ENCODE measurements at places on chromosomes 12 and 14. TPM values are rescaled to one million over a fixed set of nuclear protein-coding genes. Genes with fewer than 3 reads are reported as not detected.
A peak's percentile ranks its signal among the peaks of the same experiment; 100 is the strongest.

DNA sequence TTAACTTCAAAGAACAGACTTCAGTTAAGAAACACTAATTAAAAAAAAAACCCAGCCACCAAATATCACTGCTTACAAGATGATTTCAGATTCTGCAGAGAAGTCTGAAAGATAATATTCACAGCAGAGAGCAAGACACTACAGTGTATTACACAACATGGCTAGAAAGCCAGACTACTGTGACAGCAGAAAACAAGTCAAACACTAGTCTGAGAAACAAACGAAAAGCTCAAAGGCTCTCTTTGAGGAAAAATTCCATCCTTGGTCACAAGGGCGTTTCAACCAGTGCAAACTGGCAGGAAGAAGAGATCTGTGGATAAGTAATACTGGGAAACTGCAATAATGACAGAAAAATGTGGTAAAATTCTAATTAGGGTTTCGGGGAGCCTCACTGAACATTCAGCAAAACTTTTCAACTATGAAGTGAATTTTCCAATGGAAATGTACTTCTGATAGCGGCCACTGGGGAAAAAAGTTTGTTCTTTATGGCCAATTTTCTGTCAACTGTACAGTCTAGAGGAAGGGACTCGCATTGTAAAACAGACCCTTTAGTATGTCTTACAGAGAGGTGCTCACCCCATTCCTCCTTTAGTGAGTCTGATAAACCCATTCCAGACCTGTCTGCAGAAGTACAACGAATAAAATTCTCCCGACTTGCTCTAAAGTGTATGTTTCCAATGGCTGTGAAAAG is 50.4 kb downstream of the ACADS start:
- no peak for DNase-seq

The SMCO2 gene
- not detected for total RNA-seq

- no peak for DNase-seq
Observed at GRCh38 chr12:124795081-124795948, 68.3 kb downstream of the SCARB1 start.

- no peak for DNase-seq
Observed at GRCh38 chr12:50637870-50638481, 125.9 kb upstream of the ATF1 start.

The HSPA2 gene
- total RNA-seq: 23.9 TPM

- DNase-seq: no peak
Observed at GRCh38 chr12:19778797-19779196, 339.5 kb downstream of the AEBP2 start.

The TUNAR gene
- total RNA-seq: 16.2 TPM

The LALBA gene
- not detected for total RNA-seq

DNA sequence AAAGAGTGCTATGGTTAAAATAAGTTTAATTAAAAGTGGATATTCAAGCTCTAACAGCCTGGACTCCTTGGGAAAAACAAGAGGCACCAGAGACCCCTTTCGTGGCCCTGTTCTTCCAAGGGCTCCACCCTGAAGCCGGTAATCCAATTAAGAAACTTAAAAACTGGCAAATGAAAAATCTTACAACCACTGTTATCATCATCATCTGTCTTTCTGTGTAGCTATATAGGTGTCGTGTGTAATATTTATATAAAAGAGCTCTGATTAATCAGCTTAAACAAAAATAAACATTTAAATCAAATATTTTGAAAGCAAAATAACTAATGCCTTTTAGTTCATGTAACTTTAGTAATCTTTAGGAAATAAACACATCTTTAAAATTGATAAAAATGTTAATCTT is 4.5 kb downstream of the ATF1 start:
- DNase-seq: no peak

The PLEKHG7 gene
- total RNA-seq: not detected

GRCh38 chr12:14264316-14264715 is 101.2 kb upstream of the ATF7IP start:
- no peak for DNase-seq

- DNase-seq: no peak
Observed at GRCh38 chr12:130868412-130868811, 3.5 kb upstream of the RAN start.

The PPM1H gene
- 6.3 TPM for total RNA-seq

GRCh38 chr12:111314953-111315539 is 53.8 kb downstream of the PHETA1 start:
- DNase-seq: no peak

DNA sequence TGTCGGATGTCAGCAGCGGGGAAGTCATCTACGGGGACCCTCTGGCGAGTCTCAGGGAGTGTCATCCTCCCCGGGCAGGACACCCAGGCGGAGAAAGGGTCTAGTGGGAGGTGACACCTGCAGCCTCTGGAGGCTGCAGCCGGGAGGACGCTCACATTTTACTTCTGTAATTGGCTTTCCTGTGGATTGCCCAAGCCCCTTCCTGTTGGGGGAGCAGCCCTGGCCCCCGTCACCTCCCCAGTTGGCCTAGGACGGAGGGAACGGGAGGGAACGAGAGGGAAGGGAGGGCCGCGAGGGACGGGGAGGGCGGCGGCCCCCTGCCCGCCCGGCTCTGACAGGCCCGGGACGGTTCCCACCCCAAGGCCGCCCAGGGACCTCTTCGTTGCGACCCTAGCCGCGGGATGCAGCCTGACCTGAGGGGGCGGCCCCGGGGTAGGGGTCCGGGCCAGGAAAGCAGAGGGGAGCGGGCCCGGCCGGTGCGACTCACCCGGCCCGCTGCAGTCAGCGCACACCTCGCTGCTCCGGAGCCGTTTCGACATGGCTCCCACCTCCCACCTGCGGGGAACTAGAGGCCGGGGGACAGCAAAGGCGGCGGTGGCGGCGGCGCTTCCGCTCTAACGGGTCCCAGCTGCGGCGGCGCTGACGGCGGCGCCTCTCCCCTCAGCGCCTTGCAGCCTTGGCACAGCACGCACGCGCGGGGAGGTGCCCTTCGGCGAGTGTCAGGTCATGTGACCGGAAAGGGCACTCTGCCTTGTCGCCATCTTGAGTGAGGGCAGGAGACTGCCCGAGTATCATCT is at the start of gene GIT2:
Gene GIT2, minus strand, starts transcription at position 683 of the 797 bp plus-strand sequence. Its CDS starts 144 bp downstream, at position 539.
- peak; percentile 94 for DNase-seq

DNA sequence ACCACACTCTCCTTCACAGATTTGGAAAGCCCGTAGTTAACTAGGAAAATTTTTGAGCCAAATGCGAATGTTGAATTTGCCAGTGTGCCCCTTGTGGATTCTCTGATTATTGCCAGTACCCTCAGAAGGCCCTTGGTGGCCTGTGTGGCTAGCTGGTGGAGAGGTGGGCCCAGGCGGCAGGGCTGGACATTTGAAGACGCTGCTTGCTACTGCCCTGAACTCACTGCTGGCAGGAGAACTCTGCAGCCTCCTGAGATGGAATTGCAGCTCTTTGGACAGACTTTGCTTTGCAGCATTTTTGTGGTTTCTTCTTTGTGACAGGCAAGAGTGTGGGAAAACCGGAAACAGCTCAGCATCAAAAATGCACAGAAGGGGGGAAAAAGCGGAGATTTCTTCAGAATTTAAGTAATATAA is 97.6 kb downstream of the TGFB3 start:
- DNase-seq: no peak

GRCh38 chr12:132610051-132610759 is at the start of gene LRCOL1:
LRCOL1 (minus strand) TSS chr12:132610582; CDS start chr12:132606251, 4,331 bp downstream.
- no peak for DNase-seq

The KLHDC1 gene
- 0.98 TPM for total RNA-seq

DNA sequence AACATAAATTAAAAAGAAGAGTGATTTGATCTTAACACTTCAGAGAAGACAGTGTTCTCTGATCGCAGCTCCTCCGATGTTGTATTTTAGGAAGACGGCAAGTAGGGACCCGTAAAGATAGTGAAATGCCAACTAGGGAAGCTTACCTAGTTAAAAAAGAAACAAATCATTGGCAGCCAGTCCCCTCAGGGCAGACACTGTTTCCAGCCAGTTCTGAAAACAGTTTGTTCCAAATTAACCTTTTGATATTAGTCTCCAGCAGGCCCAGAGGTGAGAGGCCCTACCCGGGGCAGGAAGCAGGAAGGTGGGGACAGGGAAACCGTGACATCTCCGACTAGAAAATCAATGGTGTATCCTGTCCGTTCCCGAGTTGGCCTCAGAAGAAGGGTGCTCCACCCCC is 56.0 kb downstream of the KSR2 start:
- DNase-seq: no peak

DNA sequence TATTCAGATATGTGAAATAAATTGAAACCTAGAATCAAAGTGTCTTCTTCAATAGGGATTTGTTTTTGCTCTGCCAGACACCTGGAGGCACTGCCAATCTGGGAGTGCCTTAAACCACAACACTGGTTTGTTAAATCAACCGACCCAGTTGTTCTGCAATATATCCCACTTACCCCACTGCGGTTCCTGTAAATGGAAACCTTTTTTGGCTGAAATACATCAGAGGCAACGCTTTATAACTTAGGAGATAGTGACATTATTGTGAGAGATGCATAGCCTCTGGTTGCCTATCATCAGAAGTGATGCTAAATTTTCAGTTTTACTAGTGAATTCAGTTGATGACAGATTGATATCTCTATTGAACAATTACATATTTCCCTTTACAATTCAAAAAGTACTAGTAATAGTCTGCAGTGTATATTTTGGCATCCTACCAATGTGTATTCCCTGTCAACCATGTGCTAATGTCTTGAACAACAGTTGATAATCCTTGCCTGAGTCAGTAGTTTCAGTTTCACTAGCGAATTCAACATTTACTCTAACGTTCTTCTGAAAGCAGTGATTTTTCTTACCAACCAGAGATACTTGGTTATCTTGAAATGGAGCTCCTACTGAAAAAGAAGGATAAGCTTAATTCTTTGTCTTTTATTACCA is 30.5 kb downstream of the PPP2R5C start:
- no peak for DNase-seq

DNA sequence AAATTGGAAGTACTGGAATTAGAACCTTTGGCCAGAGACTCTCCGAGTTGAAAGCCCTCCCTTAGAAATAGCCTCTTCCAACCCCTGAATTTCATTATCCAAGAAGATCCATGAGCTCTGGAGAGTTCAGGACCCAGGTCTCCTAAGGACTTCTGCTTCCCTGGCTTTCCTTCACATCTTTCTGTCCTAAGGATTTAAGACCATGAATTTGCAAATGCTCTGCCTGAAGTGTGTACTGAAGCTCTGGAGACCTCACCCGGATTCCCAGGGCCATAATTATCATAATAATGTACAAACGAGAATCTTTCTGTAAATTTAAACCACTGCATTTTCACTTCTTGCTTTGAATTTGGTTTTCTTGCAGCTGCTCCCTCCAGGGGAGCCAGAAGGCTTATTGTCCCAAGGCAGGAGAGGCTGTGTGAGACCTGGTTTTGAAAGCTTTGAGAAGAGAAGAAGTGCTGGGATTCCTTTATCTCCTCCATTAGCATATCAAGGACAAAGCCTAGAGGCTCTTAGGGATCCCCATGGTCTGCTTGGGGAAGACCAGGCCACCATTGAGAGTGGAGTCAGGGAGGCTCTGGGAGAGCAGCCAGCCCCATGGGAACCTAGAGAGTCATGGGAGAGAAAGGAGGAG is 41.1 kb downstream of the GLRX5 start:
- no peak for DNase-seq

The OR6C2 gene
- total RNA-seq: not detected

DNA sequence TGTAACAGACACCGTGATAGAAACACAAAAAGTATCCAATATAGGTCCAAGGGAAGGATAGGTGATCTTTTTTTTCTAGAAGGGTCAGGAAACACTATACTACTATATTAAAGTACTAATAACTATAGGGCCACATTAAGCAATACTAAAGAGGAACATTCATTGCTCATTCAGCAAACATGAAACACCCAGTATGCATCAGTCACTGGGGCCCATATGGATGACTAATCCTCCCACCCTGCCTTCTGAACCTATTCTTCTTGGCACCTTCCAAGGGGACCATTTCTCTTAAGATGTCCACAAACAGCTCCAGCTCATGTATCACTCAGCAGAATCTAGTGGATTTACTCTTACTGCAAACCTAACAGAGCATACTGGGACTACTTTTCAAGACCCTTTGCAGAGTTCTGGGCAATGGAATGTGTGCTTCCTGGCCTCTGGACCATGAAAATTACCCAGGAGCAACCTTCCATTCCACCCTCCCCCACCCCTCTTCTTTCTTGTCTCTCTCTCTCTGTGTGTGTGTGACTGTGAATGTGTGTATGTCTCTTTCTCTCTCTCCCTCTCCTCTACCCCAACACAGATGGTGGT is 187.9 kb downstream of the EPS8 start:
- DNase-seq: no peak

The SLC25A21 gene
- 0.91 TPM for total RNA-seq

GRCh38 chr12:57012600-57013465 is 3.5 kb downstream of the TAC3 start:
- no peak for DNase-seq

The HPD gene
- not detected for total RNA-seq

DNA sequence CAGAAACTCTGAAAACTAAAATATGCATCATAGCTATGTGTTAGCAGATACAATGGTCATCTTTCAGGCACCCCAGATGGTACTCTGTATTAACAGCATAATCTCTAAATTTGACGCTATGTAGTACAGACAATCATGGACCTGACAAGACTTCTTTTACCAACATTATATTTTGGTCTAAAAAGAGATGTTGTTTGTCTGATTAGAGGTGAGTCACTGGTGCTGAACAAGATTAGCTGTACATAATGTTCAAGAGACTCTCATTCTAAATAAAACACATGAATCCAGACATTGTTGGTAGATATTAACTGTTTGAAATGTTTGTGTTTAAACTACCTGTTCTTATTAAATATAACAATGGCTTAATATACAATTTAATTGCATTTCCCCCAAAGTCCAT is 146.4 kb upstream of the LMNTD1 start:
- DNase-seq: no peak

The C1QL4 gene
- total RNA-seq: 4.8 TPM

DNA sequence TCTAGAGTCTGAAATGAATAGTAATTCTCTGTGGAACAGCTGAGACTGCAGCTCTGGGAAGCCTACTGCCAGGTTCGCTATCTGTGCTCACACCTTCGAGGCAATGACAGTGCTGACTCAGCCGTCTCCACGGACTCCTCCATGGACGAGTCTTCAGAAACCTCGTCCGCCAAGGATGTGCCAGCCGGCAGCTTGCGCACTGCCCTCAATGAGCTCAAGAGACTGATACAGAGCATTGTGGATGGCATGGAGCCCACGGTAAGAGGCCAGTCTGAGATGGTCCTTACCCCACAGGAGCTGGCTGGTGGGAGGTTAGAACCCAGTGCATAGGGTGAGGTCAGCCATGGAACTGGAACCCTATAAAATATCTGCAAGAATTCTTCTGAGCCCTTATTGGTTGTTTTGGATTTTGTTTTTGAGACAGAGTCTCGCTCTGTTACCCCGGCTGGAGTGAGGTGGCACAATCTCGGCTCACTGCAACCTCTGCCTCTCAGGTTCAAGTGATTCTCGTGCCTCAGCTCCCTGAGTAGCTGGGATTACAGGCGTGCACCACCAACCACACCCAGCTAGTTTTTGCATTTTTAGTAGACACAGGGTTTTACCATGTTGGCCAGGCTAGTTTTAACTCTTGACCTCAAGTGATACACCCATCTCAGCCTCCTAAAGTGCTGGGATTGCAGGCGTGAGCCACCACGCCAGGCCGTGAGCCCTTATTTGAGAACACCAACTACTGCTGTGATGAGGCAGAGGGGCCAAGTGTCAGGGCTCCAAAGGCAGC is 43.9 kb downstream of the RAB35 start:
- DNase-seq: no peak

All from glutamatergic neuron (in vitro differentiated cells).